ENCODE measurements at places on chromosomes 3 and 15. TPM values are rescaled to one million over a fixed set of nuclear protein-coding genes. Genes with fewer than 3 reads are reported as not detected.

GRCh38 chr3:189282741-189283140 lies 111.0 kb downstream of the TPRG1 start:
- no peak for DNase-seq

- no peak for DNase-seq
Measured at GRCh38 chr3:111667621-111668239, 72.6 kb upstream of the ZBED2 start.

- DNase-seq: no peak
Measured at GRCh38 chr3:67617518-67617917, 36.9 kb downstream of the SUCLG2 start.

DNA sequence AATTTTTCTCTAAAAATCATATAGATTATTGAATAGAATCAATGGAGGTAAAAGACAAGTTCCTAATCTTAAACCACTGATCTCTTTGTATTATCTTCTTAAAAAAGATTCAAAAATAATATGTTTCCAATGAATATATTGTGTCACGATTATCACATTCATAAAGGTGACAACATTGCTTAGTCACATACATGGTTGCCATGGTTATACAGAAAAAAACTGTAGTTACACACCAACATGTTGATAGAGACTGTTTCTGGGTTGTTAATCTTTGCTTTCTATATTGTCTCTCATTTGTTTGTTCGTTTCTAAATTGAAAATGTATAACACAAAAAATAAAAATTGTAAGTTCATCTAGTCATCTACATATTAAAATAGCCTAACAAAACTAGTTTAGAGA lies 376.0 kb upstream of the ALCAM start:
- DNase-seq: no peak

Gene ARPC4
- total RNA-seq: 154 TPM

Gene MFN1
- total RNA-seq: 34.7 TPM

Gene GRK7
- not detected for total RNA-seq
